T-cell (primary cell): ENCODE measurements at places on chromosomes 1 and 21.
A peak's percentile ranks its signal among the peaks of the same experiment; 100 is the strongest.

- DNase-seq, result no peak
Measured at GRCh38 chr1:170483051-170483450, 48.9 kb upstream of the GORAB start.

GRCh38 chr1:77361621-77362020 lies 79.8 kb downstream of the AK5 start:
- no peak for DNase-seq

DNA sequence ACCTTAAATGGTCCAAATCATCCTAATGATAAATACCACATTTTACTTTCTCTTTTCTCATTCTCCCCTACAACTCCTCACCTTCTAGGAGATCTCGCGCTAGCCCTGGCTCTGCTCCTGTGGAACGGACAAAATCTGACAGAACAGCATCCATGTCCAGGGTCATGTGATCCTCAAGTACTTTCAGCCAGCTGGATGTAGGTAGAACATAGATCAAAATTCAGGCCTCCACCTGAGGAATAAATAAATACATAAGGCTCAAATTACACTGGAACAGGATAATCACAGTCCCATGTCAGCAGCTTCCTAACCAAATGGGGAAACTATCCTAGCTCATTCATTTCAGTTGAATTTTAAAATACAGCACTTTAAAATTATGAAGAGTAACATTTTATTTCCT lies 33.2 kb downstream of the OTUD7B start:
- DNase-seq, result no peak

GRCh38 chr1:18599086-18599485 lies 31.6 kb upstream of the PAX7 start:
- no peak for DNase-seq

GRCh38 chr1:37473431-37474045 lies 842 bp upstream of the ZC3H12A start:
- no peak for DNase-seq

- DNase-seq, result peak; percentile 71
Measured at GRCh38 chr1:161069731-161070270, at the start of gene ARHGAP30. Gene ARHGAP30 (minus strand): TSS chr1:161069891. CDS start chr1:161069624, 267 bp downstream.

- no peak for DNase-seq
Measured at GRCh38 chr1:67257173-67257535, 50.5 kb upstream of the IL12RB2 start.

GRCh38 chr1:217586586-217586985 lies 44.3 kb downstream of the GPATCH2 start:
- no peak for DNase-seq

GRCh38 chr1:53182111-53182593 lies 14.5 kb upstream of the CPT2 start:
- DNase-seq, result peak; percentile 76

DNA sequence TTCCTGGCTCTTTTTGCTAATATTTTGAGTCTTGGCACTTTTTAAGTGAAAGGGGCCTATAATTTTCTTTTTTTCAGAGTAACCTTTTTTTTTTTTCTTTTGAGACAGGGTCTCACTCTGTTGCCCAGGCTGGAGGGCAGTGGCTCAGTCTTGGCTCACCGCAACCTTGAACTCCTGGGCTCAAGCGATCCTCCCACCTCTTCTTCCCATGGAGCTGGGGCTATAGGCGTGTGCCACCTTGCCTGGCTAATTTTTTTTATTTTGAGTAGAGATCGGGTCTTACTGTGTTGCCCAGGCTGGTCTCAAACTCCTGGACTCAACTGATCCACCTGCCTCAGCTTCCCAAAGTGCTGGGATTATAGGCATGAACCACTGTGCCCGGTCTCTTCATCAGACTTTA lies 102.8 kb downstream of the DHRS3 start:
- no peak for DNase-seq

- DNase-seq, result no peak
Measured at GRCh38 chr1:3125078-3125477, 56.1 kb downstream of the PRDM16 start.

DNA sequence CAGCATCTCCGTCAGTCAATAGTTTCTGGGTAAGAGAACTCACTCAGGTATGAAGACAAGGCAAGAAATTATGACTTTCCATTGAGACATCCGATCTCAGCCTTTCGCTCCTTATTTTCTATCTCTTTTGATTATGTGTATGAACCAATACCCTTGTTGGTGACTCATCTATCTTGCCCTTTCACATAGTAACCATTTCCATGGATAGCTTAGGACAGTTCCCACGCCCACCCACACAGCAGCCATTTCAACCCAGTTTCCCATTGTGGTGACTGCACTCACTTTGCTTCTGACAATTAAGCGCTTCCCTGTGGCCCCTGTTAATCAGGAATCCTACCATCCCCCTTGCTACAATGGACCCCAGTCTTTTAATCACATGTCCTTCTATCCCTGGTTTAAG lies 210.6 kb upstream of the ADGRL2 start:
- DNase-seq, result no peak

DNA sequence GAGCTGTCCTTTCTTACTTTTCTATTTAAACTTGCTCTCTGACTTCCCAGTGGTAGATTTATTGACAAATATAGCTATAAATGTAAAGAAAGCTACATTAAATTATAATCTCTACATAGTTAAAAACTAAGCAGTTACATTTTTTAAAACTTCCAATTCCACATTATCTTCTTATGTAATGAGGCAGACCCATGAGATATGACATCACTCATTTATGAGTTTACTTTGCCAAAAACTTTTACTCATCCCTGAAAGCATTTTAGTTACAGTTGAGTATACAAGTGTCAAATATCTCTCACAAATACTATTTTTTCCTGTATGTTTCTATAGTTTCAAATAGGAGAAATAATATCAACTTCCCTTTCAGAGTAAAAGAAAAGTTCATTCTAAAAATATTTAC lies 3.8 kb downstream of the NMNAT2 start:
- no peak for DNase-seq

DNA sequence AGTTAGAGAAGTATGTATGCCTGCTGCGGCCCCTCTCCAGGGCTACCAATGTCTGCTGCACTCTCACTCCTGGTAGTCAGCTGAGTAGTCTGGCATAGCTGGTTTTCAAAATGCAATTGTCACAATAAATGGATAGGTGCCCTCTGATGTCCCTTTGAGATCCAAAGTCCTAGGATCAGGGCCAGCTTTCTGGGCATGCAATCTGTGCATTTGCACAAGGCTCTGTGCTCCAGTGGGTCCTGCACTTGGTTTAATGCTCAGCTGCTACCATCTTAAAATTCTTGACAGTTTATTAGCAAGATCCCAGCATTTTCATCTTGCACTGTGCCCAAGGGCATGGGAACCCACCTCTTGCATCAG lies 233.8 kb downstream of the LTN1 start:
- no peak for DNase-seq
